ENCODE measurements at places on chromosomes 7 and 10. TPM values are rescaled to one million over a fixed set of nuclear protein-coding genes. Genes with fewer than 3 reads are reported as not detected.

Gene C10orf71
- not detected for total RNA-seq

DNA sequence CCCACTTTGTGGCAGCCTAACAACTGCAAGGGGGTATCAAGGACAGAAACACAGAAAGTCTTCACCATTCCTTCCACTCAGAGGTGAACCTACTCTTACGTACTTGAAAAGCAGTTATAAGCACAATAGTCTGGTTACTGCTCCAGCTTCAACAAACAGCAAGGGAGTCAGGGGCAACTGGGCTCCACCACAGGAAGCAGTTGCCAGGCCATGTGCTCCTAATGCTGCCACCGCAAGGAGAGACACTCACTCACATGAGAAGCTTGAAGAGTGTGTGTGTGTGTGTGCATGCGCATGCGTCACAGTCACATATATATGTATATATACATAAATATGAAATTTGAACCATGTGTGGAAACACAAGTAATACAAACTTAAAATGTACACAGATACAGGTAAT is 65.5 kb downstream of the GRB10 start:
- DNase-seq = no peak

- peak; percentile 47 for DNase-seq
These were observed 114.9 kb downstream of the IPMK start for GRCh38 chr10:58152673-58153263.

- DNase-seq = no peak
These were observed 16.0 kb upstream of the PNLIPRP1 start for GRCh38 chr10:116574797-116575196.

DNA sequence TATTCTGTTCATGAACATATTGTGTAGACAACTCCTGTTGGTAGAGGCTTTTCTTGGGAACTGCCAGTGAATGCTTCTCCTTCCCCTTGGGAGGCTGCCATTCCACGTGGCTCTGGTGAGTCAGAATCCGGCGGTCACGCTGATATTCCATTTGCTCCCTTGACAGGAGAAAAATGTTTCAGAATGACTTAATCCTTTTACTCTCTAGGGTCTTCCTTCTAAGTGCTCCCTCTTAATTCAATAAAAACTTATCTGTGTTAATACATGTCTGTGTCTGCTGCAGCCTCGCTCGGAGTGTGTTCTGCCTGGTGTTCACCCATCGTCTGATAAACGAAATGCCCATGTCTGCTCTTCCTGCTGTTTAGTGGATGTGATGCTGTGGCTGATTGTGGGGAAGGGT is 278.6 kb downstream of the ARHGAP12 start:
- no peak for DNase-seq

DNA sequence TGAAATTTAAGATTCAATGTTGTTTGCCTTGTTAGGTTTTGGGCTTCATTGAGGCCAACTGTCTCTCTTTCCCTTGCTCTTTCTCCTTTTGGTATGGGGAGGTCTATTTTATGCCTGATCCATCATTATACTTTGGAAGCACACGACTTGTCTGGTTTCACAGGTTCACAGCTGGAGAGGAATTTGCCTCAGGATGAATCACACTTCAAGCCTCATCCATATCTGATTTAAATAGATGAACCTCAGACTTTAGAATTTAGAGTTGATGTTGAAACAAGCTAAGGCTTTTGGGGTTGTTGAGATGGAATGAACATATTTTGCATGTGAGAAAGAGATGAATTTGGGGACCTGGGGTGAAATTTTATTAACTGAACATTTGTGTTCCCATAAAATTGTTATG is 150.5 kb upstream of the IGFBP3 start:
- no peak for DNase-seq

GRCh38 chr10:100987685-100988049 is 324 bp downstream of the TWNK start:
- DNase-seq = no peak
